ENCODE measurements at places on chromosomes 7 and 10. TPM values are rescaled to one million over a fixed set of nuclear protein-coding genes. Genes with fewer than 3 reads are reported as not detected.
A peak's percentile ranks its signal among the peaks of the same experiment; 100 is the strongest.

DNA sequence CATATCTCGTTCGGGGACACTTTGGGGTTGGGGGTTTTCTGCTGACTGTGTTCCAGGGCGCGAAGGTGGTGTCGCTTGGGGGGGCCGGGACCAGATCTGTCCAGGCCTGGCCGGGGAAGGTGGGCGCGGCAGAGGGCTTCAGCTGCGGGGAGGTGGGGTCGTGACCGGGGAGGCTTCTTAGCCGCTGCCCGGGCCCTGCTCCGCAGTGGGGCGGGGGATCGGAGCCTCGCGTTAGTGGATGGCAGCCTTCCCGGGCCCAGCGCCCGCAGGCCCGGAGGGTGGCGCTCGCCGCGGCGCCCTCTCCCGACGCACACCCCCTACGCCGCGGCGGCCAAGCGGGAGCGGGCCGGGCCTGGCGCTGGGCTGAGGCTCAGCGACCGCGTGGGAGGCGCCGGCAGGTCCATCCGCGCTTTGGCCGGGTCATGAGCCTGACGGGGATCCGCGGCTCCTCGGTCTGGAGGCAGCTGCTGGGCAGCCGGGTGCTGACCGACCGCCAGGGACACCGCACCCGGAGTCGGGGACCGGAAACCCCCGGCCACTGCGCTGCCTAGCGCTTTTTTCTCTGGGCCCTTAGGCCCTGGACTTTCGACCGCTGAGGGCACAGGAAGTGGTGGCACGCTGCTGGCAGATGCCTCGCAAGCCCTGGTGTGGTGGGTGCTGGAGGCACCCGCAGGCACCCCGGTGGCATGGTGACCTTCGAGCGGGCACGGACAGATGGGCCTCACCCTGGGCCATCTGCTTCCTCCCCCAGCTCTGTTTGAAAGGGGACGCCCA lies 1.2 kb downstream of the AGAP3 start:
- DNase-seq = peak; percentile 34

DNA sequence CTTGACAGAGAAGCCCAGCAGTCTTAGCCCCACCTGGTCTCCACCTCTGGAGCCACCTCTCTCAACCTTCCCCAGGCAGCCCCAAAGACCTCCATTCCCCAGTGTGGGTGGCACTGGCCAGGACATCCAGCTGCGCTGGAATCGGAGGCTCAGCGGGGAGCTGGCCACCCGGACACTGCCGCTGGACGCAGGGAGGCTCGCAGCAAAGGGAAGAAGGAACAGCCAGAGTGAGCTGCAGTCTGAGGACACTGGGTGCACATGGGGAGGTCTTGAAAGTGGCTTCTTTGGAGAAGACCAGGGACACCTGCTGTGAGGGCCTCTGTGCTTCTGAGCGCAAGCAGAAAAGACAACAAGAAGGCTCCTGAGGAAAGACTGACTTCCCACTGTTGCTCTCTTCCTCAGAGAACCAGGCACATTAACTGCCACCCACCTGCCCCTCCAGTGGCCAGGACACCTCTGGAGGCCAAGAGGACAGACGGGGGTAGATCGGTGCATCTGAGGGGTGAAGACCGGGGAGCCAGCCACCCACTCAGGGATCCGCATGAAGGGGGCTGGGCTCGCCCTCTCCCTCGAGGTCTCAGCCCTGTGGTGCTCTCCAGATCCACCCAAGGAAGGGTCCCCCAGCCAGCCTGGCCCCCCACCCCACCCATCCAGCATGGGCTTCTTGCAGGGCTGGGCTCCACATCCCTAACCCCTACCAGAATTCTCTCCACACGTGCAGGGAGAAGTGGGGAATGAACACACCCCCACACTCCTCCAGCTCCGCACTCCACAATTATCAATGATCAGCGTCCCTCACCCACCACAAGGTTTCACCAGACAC lies 1.8 kb downstream of the CAMK2B start:
- DNase-seq = no peak

Gene ATG9B
- total RNA-seq = 1.8 TPM

DNA sequence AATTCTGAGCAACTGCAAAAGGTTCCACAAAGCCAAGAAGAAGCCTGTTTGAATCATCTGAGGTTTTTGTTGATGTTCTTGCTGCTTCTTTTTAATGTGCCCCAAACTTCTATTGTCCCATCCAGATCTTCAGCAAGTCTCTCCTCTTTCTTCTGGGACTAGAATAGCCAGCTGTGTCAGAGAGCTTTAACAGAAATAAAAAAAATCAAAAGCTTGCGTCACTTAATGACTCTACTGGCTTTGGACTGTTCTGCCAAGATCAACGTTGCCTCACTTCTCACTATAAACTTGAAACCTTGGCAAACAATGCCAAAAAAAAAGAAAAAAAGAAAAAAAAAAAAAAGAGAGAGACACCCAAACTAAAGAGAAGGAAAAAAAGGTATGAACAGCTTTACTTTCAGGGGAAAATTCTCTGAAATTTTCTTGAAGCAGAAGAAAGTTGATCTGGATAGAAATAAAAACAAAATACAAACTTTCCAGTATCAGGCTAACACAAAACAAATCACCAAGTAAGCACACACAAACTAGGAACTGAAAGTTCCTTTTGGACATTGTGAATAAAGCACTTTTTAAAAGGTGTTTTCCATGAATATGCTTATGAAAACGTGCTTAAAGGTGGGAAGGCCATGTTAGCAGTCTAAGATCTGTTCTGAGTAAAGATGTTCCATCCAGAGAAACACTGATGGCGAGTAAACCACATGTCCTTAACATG lies 14.8 kb downstream of the USP54 start:
- DNase-seq = peak; percentile 83

Gene ITIH5
- 3.7 TPM for total RNA-seq

DNA sequence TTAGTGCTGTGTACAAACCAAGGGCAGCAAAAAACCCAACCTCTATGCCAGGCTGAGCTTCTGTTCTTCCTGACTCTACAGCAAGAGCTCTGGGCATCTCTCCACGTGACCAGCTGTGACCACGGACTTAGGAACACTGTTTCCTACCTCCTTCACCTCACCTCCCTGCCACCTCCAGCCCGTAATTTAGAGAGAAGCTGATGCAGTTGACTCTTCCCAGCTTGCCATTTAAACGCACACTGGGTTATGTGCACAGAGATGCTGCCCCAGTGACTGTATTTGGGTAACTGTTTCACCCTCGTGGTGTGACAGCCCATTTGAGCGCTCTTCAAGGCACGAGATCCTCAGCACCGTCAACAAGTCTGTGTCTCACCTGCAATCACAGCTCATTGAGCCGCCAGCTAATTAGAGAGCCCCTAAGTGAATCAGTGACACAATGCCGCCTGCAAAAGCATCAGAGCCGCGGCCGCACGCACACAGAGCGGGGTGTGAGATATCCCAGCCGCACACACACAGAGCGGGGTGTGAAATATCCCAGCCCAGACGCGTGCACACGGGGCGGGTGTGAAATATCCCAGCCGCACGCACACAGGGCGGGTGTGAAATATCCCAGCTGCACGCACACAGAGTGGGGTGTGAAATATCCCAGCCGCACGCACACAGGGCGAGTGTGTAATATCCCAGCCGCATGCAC lies 319.7 kb downstream of the PTPRN2 start:
- no peak for DNase-seq

DNA sequence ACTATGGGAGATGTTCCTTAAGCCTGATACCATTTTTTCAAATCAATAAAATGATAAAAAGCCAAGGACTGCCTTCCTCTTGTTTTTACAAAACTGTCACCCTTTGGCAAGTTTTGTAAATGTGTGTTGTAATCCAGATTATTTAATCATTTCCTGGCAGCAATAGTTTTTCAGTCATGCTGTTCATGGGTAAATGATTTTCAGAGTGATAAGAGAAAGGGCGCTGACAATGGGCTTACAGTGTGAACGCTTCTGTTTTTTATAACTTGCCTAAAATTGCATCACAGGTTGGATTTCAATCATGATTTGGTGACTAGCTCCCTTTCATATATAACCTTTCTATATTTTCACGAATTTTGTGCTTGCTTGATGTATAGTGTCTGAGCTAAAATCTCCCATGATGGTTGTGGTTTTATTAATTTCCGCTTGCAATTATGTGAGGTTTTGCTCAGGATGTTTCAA lies 19.0 kb upstream of the DMBT1 start:
- DNase-seq = no peak

Gene PKD2L1
- total RNA-seq = not detected

Gene GNGT1
- not detected for total RNA-seq

DNA sequence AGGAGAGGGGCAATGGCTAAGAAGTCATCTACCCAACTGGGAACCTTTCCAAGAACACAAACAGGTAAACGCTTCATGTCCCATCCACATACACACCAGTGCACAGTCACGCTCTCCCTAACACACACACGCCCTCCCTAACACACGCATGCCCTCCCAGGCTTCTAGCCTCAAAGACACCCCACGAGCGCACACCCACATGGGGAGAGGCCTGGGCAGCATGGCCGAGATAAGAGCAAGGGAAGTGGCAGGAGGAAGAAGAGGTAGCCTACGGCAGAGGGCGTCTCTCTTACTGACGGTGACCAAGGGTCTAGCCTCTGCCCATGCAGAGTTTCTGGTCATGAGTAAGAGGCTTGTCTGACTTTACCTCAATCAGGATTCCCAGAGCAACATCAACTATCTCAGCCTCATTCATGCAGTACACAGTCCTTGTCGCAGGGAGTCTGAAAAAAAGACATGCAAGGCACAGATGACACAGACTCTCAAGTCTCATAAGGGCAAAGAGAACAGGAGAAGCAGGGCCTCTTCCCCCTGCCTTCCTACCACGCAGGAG lies 3.1 kb downstream of the CYREN start:
- no peak for DNase-seq

- no peak for DNase-seq
Observed at GRCh38 chr10:64067859-64068258, 546.7 kb downstream of the REEP3 start.

GRCh38 chr10:77416311-77417135 lies 221.1 kb downstream of the KCNMA1 start:
- DNase-seq = peak; percentile 93

- no peak for DNase-seq
Observed at GRCh38 chr10:2861632-2862210, 205.6 kb upstream of the PFKP start.

Gene GATA3
- 17.6 TPM for total RNA-seq

DNA sequence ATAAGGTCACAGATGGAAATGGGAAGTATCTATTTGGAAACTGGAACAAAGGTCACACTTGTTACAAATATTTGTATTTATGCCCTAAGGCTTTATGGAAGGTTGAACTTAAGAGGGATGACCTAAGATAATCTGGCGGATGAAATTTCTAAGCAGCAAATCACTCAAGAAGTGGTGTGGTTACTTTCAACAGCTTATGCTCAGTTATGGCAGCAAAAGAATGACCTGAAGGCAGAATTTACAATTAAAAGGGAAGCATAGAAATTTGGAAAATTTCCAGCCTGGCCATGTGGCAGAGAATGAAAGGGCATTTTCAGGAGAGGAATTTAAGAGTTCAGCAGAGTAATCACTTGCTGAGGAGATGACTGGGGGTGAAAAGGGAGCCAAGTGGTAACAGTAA lies 95.8 kb upstream of the TNS3 start:
- no peak for DNase-seq

Gene ACBD7
- 0.79 TPM for total RNA-seq

DNA sequence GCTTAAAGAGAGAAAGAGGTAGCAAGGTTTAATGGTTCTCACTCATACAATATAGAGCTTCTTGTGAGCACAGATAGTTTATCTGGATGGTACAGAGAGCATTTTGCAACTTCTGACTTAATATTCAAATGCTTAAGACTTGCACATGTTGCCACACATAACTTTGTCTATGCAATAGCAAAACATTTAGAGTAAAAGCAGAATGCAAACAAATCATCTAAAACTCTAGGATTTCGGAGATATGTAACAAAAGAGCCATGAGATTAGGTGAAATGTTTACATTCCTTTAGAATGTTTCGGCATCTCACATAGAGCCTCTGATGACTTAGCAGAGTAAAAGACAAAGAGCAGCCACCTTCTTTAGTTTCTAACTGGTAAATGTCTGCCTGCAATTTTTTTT lies 717.1 kb upstream of the LRRN3 start:
- no peak for DNase-seq

DNA sequence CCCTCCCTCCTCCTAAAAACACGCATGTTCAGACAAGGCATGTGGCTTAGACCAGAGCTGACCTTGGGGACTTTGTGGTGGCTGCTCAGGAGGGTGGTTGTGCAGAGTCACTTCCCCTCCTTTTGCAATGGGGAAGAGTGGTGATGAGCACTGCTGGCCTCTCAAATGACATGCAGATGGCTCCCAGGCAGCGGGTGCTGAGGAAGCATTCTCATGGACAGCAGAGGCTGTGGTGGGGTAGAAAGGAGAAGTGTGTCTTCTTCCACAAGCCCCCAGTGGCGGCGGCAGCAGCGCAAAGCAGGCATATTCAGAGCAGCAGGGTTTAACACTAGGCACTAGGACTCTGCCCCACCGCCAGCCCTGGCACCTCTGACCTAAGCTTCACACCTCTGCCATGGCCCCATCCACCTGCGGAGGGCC lies 105.9 kb upstream of the ANLN start:
- no peak for DNase-seq

DNA sequence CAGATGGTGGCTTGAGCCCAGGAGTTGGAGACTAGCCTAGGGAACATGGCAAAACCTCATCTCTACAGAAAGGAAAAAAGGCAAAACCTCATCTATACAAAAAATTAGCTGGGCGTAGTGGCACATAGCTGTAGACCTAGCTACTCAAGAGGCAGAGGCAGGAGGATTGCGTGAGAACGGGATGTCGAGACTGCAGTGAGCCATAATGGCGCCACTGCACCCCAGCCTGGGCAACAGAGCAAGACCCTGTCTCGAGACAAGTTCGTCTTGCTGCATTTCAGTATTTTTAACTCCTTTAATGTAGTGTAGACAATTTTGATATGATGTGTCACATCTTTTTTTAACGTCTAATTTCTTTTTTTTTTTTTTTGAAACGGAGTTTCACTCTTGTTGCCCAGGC lies 31.4 kb upstream of the KMT2C start:
- no peak for DNase-seq

Gene C7orf57
- total RNA-seq = not detected

DNA sequence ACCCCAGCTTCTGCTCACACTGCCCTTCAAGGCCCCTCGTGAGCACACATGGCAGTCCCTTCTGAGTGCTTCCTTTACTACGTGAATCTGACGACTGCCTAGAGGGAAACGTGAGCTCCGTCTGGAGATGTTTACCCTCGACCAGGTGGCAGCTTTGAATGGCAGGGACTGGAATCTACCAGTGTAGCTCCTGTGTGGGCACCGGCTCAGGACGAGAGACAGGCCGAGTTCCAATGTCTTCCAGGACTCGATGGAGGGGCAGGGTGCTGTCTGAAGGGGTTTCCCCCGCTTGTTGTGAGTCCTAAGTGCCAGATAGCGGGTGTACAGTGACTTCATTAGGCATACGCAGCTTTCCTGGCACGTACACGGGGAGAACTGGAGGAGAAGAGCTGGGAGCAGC lies 229.9 kb downstream of the ADARB2 start:
- no peak for DNase-seq

Gene OGDHL
- total RNA-seq = 1.9 TPM

- DNase-seq = no peak
Observed at GRCh38 chr7:45342236-45342635, 184.6 kb downstream of the RAMP3 start.

- peak; percentile 52 for DNase-seq
Observed at GRCh38 chr10:50992972-50993766, 81.1 kb upstream of the PRKG1 start.

Gene KCNMA1
- 45.8 TPM for total RNA-seq

- DNase-seq = peak; percentile 4
Observed at GRCh38 chr10:121260377-121260776, 337.9 kb downstream of the FGFR2 start.

Gene RTKN2
- total RNA-seq = 8.4 TPM

- DNase-seq = no peak
Observed at GRCh38 chr7:23964715-23965114, 254.7 kb downstream of the STK31 start.

Measured in astrocyte (in vitro differentiated cells and primary cell).